ENCODE measurements at places on chromosomes 1 and 21. TPM values are rescaled to one million over a fixed set of nuclear protein-coding genes. Genes with fewer than 3 reads are reported as not detected.

The TAL1 gene
- total RNA-seq = not detected

The GJB3 gene
- 6.5 TPM for total RNA-seq

The AZIN2 gene
- total RNA-seq = 5.1 TPM

The S100A3 gene
- total RNA-seq = 1.4 TPM

The SLC44A5 gene
- total RNA-seq = 1.3 TPM

The ADORA3 gene
- total RNA-seq = not detected

The HAPLN2 gene
- not detected for total RNA-seq

The BARHL2 gene
- total RNA-seq = 14.8 TPM

The GART gene
- total RNA-seq = 63.6 TPM

The RIPPLY3 gene
- 0.93 TPM for total RNA-seq

The G0S2 gene
- total RNA-seq = 6.4 TPM

The PDC gene
- not detected for total RNA-seq

The CHI3L1 gene
- 0.21 TPM for total RNA-seq

The RCAN1 gene
- 16.5 TPM for total RNA-seq

The SPRR2A gene
- 0.75 TPM for total RNA-seq

The STIL gene
- 19.7 TPM for total RNA-seq

The PLA2G2A gene
- 26.1 TPM for total RNA-seq

- DNase-seq = no peak
These were observed 756 bp downstream of the RLF start for GRCh38 chr1:40161888-40162397.

- no peak for DNase-seq
These were observed 15.1 kb upstream of the PIGV start for GRCh38 chr1:26772687-26773086.

GRCh38 chr1:119480175-119480574 is 26.8 kb upstream of the HSD3B1 start:
- no peak for DNase-seq

- peak; percentile 72 for DNase-seq
These were observed 663 bp downstream of the CAMTA1 start for GRCh38 chr1:6785728-6786505.

DNA sequence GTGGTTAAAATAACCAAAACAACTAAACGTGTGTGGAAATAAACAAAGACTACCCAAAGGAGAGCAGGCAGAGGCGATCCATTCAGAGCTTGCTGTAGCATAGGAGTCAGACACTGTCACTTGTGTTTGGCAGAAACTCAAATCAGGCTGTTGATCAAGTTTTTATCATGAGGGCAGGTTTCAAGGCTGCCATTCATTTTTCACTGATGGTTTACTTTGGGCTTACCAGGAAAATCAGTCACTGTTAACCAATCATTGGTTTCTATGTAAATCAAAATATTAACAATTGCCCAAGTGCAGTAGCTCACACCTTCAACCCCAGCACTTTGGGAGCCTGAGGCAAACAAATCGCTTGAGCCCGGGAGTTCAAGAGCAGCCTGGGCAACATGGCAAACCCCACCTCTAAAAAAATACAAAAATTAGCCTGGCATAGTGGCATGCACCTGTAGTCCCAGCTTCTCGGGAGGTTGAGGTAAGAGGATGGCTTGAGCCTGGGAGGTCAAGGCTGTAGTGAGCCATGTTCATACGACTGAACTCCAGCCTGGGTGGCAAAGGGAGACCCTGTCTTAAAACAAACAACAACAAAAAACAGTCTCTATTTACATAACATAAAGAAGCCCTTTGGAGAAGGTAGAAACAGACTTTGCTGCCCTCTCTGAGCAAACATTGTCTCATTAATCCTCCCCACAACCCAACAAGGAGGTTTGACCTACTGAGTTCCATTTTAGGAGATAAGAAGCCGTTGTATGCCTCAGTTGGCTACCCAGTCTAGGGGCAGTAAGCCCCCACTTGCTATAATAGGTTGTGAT is 21.1 kb upstream of the ETS2 start:
- DNase-seq = no peak

GRCh38 chr1:2193514-2194281 is 874 bp downstream of the FAAP20 start:
- DNase-seq = no peak

DNA sequence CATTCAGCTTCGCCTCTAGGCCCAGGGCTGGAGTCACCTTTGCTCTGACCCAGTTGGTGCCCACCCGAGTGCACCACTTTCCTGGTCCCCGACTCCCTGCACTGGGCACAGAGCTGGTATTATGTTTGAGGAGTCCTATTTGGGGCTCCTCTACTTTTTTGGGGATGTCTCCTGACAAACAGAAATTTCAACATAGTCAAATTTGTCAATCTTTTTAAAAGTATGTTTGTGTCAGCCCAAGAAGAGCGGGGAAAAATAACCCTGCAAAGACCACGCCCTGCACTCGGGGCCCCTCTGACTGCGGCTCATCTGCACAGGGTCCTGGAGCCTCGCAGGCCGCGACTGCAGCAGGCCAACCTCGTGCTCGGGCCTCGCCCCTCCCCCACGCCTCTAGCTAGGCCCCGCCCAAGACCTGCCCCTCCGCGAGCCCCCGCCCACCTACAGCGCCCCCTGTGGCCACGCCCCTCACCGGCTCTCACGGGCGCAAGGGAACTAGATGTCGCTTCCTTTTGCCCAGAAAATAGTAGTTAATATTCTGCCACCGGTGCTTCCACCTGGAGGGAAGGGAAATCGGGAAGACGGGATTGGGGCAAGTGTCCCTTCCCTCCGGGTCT is 11.4 kb downstream of the FAM229A start:
- DNase-seq = peak; percentile 87

- DNase-seq = peak; percentile 74
These were observed at the start of gene AK5 for GRCh38 chr1:77281491-77282186. TSS of gene AK5 (plus strand) at chr1:77282019. CDS start at chr1:77282314, 295 bp downstream.

- no peak for DNase-seq
These were observed 28.5 kb upstream of the LCE5A start for GRCh38 chr1:152481869-152482664.

- no peak for DNase-seq
These were observed 4.4 kb downstream of the AK2 start for GRCh38 chr1:33032126-33032869.

DNA sequence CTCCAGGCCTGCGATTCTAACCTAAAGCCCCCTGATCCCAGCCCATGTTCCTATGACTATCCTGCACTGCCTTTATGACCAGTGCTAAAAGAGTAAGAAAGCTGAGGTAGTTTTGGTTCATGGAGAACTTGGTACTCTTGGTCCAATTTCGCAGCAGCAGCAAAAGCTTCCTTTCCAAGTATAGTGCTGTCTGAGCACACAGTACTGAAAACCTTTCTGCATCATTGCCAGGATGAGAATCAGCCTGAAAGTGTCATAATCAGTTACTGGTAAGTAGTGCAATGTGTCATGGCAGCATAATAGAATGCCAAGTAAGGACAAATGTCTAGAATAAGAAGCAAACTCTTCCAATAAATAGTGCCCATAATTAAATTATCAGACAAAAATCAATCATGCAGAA is 889.6 kb upstream of the ADGRL4 start:
- no peak for DNase-seq

- DNase-seq = no peak
These were observed 76.0 kb upstream of the SOD1 start for GRCh38 chr21:31583498-31583897.

GRCh38 chr1:109508873-109509175 is 703 bp downstream of the AMIGO1 start:
- no peak for DNase-seq

GRCh38 chr1:7511381-7511780 is 259.7 kb upstream of the VAMP3 start:
- DNase-seq = no peak

DNA sequence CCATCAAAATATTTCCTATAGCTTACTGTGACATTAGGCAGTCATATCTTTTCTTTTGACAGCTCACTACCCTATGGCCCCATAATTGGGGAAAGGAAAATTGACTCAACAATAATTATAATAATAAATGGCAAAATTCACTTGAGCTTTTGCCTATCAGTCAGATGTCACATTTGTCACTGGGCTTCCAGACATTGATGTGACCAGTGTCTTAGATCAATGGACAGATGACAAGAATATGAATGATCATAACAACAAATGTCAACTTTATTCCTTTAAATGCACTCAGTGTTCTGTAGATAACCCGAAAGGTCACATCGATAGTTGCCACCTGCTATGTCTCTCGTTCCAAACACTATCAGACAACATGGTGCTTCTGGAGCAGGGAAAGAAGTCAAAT is 266.7 kb downstream of the GPATCH2 start:
- no peak for DNase-seq

GRCh38 chr1:212230329-212230728 is 54.9 kb upstream of the PPP2R5A start:
- no peak for DNase-seq

DNA sequence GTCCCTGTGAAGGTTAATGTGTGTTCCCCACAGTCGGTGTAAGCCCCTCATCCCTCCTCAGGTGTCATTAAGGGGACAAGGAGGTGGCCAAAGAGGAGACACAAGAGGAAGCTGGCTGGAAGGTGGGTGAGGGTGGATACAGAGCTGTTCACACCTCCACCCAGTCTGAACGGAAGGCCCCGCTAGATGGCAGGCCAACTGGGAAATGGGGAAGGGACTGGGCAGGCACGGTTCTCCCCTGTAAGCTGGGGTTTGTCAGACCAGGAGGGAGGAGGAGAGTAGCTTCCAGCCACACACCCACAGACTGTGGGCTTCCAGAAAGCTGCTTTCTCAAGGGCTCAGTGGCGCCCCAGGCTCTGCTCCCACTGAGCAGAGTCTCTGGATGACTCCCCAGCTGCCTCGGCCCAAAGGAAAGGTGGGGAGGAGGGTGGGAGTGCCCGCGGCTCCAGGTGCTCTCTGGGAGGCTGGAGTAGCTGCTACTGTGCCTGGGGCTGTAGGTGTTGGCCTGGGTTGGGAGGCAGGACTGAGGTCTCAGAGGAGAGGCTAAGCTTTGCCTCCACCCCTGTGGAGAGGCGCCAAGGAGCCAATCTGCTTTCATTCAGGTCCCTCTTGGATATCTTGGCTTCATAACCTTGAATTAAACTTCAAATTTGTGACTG is 41.2 kb downstream of the PCP4 start:
- no peak for DNase-seq

- DNase-seq = no peak
These were observed 222.3 kb downstream of the TPR start for GRCh38 chr1:186152620-186153239.

- no peak for DNase-seq
These were observed 23.8 kb downstream of the OTUD7B start for GRCh38 chr1:149986486-149987296.

DNA sequence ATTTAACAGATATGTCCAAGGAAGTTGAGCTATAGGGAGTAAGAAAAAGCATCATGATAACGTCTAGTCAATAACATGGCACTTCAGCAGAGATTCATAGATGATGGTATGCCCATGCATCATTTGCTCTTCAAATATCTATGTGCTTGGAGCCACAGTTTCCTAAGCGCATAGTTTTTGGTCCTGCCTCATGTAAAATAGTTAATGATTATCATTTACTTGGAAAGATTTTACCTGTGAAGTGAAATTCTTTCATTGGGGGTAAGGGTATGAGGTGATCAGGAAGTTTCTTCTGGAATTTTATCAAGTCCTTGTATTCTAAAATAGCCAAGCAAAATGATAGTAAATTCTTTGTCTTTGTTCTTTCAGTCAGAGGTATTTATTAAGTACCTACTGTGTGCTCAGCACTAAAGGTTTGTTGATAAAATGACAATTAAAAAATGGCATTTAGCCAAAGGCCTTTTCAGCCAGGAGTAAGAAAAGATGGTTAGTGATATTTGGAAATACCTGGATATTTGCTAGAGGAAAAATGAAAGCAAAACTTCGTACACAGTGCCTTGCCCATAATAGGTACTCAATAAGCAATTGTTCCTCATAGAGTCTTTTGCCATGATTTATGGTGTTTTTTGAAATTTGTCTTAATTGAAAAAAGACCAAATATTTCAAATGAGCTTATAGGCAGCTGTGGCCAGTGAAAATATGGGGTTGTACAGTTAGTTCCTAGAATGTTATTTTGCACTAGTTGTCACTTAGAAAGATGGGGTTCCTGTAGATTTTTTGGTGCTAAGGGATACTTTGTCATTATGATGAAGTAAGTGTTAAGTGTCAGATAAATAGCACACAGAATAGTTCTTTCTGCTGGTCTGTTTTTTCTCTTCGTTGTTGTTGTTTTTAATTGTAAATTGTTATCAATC is 13.1 kb downstream of the PDIK1L start:
- no peak for DNase-seq

- DNase-seq = no peak
These were observed 7.3 kb downstream of the NDUFV3 start for GRCh38 chr21:42900446-42900845.

DNA sequence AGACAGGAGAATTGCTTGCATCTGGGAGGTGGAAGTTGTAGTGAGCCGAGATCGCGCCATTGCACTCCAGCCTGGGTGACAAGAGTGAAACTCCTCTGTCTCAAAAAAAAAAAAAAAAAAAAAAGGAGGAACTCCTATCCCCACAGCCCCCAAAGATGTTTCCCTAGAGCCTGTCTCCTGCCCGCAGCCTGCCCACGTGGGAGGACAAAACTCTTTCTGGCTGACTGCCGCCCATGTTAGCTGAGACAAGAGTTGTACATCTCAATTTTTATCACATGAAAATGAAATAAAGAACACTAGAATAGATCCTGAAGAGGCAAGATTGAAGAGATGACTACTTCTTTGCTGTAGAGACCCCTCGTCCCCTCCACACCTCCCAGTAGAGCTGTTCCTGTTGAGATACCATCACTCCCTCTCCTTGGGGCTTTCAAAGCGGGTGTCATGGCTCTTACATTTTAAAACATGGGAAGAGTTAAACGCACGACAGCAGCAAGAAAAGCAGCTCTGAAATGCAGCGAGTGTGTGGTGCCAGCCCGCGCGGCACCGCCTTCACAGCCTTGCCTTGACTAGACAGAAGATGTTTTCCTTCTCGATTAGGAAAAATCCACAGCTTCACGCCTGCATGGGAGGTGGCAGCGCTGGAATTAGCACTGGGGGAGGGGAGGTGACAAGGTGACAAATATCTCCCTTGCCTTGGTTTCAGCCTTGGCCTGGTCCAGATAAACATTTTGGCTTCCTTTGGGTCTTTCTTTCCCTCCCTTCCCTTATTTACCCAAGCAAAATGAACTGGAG is 253.4 kb upstream of the CSF3R start:
- DNase-seq = peak; percentile 25

GRCh38 chr1:182786223-182786994 is 3.2 kb upstream of the NPL start:
- DNase-seq = no peak

GRCh38 chr1:153771261-153771660 is 3.9 kb upstream of the SLC27A3 start:
- DNase-seq = no peak

DNA sequence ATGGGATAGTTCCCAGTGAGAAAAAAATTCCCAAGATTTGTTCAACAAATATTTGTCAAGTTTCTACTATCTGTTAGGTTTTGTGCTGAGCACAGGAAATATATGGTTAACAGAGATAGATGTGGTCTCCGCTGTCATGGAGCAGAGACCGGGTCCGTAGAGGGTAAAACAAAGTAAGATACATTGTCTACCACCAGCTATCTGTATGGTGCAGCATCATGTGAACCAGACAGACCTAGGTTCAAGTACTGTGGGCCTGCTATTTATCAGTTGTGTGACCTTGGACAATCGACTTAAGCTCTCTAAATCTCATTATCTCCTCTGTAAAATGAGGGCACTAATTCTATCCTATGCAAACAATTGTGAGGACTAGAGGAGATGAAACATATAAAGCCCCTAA is 109.8 kb downstream of the DUSP10 start:
- no peak for DNase-seq

- peak; percentile 8 for DNase-seq
These were observed 411.7 kb downstream of the PTPRU start for GRCh38 chr1:29648026-29648425.

Measured in type B pancreatic cell (in vitro differentiated cells).